Activated B cell treated with CpG ODN at 0.5 μM for 24 hours (primary cell): ENCODE measurements at places on chromosomes 5 and 9.

DNA sequence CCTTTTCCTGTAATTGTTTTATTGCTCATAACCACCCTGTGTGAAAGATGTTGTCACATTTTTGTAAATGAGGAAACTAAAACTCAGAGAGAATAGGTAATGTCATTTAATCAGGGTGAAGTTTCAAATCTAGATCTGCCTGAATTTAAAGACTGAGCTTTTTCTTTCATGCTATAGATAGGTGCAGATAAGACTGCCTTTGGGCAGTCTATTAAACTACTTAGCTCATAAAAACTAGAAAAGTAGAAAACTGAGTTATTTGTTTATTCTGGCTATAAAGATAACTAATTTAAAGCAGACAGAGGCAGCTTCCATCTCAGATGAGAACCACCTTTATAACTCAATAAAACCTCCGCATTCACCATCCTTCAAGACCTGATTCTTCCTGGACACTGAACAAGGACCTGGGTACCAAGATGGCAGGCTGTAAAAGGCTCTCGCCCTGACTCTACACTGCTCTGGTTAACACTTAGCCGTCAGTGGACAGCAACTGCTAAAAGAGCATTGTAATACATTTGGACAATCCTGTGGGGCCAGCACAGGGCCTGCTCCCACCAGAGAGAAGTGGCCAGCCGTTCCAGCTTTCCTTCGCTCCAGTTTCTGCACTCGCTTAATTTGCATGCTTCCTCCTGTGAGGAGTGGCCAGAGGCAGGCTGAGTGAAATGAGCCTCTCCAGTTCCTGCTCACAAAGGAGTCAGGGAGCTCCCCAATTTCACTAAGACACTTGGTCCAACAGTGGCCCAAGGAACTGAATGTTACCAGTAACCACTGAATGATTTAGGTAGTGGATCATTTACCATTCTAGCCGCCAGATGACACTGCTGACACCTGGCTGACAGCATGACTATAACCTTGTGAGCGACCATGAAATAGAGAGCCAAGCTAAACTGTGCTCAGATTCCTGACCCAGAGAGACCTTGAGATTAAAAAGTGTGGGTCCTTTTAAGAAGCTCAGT lies 566.4 kb downstream of the EFNA5 start:
- no peak overlapping the region for H3K27ac ChIP-seq
- H3K36me3 ChIP-seq = no peaks in the 10 kb centered on the region
- H3K4me3 ChIP-seq = no peak overlapping the region
- no peak for DNase-seq
- no peaks in the 10 kb centered on the region for H3K4me1 ChIP-seq
- H3K27me3 ChIP-seq = no peaks in the 10 kb centered on the region

DNA sequence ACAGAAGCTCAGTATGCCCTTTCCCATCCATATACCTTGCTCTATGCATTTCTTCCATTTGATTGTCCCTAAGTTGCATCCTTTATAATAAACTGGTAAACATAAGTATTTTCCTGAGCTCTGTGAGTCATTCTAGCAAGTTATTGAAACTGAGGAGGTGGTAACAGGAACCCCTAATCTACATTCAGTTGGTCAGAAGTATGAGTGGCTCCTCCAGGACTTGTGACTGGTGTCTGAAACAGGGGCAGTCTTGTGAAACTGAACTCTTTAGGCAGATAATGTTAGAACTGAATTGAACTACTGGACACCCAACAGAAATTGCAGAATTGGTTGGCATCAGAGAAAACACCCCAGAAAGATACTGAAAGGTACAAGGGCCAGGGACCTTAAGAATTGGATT lies 133.1 kb upstream of the POU5F2 start:
- no peak for DNase-seq
- H3K4me1 ChIP-seq = no peaks in the 10 kb centered on the region
- no peak overlapping the region for H3K4me3 ChIP-seq
- H3K27me3 ChIP-seq = no peaks in the 10 kb centered on the region

DNA sequence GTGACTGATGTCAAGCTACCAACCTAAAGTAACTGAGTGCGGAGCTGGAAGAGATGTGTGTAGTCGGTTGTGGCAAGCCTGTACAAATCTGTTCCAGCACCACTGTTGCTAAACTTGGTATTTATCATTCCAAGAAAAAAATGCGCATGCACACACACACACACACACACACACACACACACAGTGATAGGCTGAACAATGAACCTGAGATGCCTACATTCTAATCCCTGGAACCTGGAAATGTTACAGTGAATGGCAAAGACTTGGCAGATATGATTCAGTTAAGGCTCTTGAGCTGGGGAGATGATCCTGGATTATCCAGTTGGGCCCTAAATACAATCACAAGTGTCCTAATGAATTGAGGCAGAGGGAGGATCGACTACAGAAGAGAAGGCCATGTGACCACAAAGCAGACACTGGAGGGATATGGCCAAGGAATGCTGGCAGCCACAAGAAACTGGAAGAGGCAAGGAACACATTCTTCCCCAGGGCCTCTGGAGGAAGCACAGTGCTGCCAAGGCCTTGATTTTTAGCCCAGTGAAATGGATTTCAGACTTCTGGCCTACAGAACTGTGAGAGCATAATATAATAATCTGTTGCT lies 49.7 kb upstream of the LHFPL2 start:
- H3K27me3 ChIP-seq = no peaks in the 10 kb centered on the region
- H3K4me3 ChIP-seq = no peak overlapping the region
- no peak for DNase-seq
- no peaks in the 10 kb centered on the region for H3K36me3 ChIP-seq

- H3K4me1 ChIP-seq = peaks cover 52% of the 10 kb centered on the region
- no peak overlapping the region for H3K27ac ChIP-seq
- H3K4me3 ChIP-seq = no peak overlapping the region
- H3K36me3 ChIP-seq = peaks cover 70% of the 10 kb centered on the region
- no peak for DNase-seq
These were observed 58.3 kb downstream of the PTTG1 start for GRCh38 chr5:160479926-160480325.

GRCh38 chr9:14941501-14942405 lies 31.5 kb upstream of the FREM1 start:
- no peaks in the 10 kb centered on the region for H3K4me1 ChIP-seq
- no peak overlapping the region for H3K27ac ChIP-seq
- no peaks in the 10 kb centered on the region for H3K27me3 ChIP-seq
- no peaks in the 10 kb centered on the region for H3K36me3 ChIP-seq

GRCh38 chr9:99052815-99053715 lies 51.8 kb upstream of the TGFBR1 start:
- H3K27ac ChIP-seq = peak overlapping the region; percentile 24
- DNase-seq = no peak
- no peaks in the 10 kb centered on the region for H3K36me3 ChIP-seq
- no peak overlapping the region for H3K4me3 ChIP-seq

GRCh38 chr5:171806976-171807747 lies 21.5 kb downstream of the SMIM23 start:
- H3K27me3 ChIP-seq = peaks cover 38% of the 10 kb centered on the region
- no peaks in the 10 kb centered on the region for H3K4me1 ChIP-seq
- no peak overlapping the region for H3K4me3 ChIP-seq
- no peak overlapping the region for H3K27ac ChIP-seq
- H3K36me3 ChIP-seq = no peaks in the 10 kb centered on the region

GRCh38 chr9:101366038-101366756 lies 18.6 kb downstream of the BAAT start:
- H3K36me3 ChIP-seq = no peaks in the 10 kb centered on the region
- no peak for DNase-seq
- no peak overlapping the region for H3K27ac ChIP-seq
- H3K27me3 ChIP-seq = peaks cover 4% of the 10 kb centered on the region
- H3K4me1 ChIP-seq = no peaks in the 10 kb centered on the region

DNA sequence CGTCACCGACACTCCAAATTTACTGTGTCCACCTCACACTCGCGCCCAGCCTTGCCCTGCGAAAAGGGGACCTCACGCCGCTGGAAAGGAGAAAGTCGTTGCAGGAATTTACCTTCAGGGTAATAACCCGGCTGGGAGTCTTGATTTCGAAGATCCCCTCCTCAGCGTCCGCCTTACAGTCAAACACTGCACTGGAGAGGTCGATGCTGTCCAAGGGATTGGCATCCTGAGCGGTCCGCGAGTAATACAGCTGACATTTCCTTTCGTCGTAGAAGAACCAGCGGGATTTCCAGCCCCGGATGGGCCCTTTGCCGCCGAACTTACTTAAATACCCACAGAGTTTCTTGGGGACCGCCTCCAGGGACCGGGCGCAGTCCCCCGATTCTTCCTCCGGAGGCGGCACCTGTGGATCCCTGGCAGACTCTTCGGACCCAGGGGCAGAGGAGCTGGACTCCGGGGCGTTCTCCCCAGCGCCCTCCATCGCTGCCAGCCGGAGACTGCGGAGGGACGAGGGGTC lies 330 bp downstream of the TBC1D2 start:
- peaks cover 13% of the 10 kb centered on the region for H3K4me1 ChIP-seq
- peaks cover 8% of the 10 kb centered on the region for H3K36me3 ChIP-seq
- no peak for DNase-seq
- H3K27me3 ChIP-seq = no peaks in the 10 kb centered on the region
- H3K4me3 ChIP-seq = peak overlapping the region; percentile 98
- peak overlapping the region; percentile 65 for H3K27ac ChIP-seq

- DNase-seq = no peak
- H3K27ac ChIP-seq = no peak overlapping the region
- H3K27me3 ChIP-seq = peaks cover 15% of the 10 kb centered on the region
- peaks cover 23% of the 10 kb centered on the region for H3K4me1 ChIP-seq
- no peaks in the 10 kb centered on the region for H3K36me3 ChIP-seq
- H3K4me3 ChIP-seq = no peak overlapping the region
These were observed 19.1 kb downstream of the MRPL36 start for GRCh38 chr5:1780614-1780930.

GRCh38 chr9:131087354-131087893 lies 8.9 kb upstream of the AIF1L start:
- no peaks in the 10 kb centered on the region for H3K4me1 ChIP-seq
- no peak for DNase-seq
- no peak overlapping the region for H3K4me3 ChIP-seq
- H3K36me3 ChIP-seq = no peaks in the 10 kb centered on the region
- H3K27me3 ChIP-seq = peaks cover 2% of the 10 kb centered on the region

DNA sequence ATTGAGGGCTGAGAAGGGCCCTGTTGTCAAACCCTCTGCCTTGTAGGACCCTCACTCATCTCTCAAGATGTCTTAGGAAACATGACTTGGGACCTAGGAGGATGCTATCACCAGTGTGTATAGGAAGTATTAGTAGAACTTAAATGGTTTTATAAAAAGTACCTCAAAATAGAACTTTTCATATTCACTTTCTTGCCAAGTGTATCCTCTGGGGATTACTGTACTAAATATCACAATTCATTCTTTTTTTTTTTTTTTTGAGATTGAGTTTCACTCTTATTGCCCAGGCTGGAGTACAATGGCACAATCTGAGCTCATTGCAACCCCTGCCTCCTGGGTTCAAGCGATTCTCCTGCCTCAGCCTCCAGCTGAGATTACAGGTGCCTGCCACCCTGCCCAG lies 56.2 kb downstream of the ARHGEF28 start:
- no peak overlapping the region for H3K27ac ChIP-seq
- H3K36me3 ChIP-seq = no peaks in the 10 kb centered on the region
- no peak for DNase-seq
- no peaks in the 10 kb centered on the region for H3K4me1 ChIP-seq

DNA sequence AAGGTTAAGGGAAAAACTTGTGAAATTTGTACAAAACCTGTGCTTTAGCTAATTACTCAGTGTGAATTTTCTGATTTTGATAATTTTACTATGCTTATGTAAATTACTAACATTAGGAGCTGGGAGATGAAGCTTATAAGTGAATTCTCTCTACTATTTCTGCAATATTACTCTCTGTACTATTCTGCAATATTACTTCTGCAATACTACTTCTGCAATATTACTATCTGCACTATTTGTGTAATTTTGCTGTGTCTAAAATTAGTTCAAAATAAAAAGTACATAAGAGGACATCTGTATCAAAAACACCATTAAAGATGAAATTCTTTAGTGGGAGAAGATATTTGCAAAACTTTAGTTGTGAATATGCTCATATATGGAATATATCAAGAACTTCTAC lies 62.9 kb downstream of the C9 start:
- no peak overlapping the region for H3K27ac ChIP-seq
- H3K4me3 ChIP-seq = no peak overlapping the region
- peaks cover 7% of the 10 kb centered on the region for H3K27me3 ChIP-seq
- DNase-seq = no peak
